ENCODE measurements at places on chromosomes 6 and 20.

GRCh38 chr20:63292904-63293303 lies at the start of gene COL20A1:
TSS of gene COL20A1 (plus strand) at chr20:63293186. CDS start at chr20:63295108, 1,922 bp downstream.
- no peak for DNase-seq

DNA sequence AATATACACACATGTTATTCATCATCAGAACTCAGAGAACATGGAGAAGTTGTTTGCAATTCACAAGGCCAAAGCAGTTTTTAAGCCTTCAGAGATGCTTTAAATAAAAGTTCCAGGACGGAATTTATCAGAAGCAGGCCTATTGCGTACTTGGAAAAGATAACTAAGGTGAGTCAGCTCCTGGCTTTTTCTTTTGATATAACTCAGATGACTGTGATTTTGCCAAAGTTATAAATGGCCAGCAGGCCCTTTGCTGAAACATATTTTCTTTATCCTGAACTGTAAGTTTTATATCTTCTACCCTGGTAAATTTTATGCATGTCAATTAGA lies 55.0 kb upstream of the PLCB1 start:
- DNase-seq, result no peak

DNA sequence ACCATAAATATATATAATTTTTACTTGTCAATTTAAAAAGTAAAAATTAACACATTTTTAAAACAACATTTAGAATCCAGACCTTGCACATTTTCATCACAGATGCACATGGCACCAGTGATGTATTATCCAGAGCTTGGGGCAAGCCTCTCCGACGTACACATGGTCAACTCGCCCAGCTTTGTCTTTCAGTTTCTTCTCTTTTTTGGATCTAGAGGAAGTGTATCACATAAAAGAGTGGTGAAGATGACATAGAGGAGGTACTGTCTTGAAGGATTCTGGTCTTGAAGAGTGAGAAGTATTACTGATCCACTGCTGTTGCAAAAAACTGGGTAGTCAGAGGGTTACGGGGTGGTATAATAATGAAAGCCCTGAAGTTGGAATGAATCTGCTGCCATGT lies 46.9 kb upstream of the TAB2 start:
- no peak for DNase-seq

- no peak for DNase-seq
Observed at GRCh38 chr6:63785006-63785405, 149.4 kb downstream of the PHF3 start.
